ENCODE measurements at places on chromosomes 16 and 17. TPM values are rescaled to one million over a fixed set of nuclear protein-coding genes. Genes with fewer than 3 reads are reported as not detected.
A peak's percentile ranks its signal among the peaks of the same experiment; 100 is the strongest.

FAM171A2 gene
- 0.32 TPM for total RNA-seq

DNA sequence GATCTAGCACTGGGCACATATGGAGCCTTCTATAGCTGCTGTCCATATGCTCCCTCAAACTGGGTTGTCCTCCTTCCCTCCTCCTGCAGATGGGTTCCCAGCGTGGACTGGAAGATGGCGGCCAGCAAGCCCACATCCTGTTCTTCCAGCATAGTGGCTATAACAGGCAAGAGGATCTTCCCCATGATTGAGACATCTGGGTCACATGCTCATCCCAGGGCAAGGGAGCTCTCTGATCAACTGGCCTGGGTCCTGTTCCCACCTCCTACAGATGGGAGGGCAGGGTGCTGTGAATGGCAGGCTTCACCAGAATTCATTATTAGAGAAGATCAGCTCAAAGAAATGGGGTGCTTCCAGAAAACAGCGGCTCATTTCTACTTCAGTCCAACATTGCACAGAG is 210.2 kb downstream of the PARN start:
- no peaks in the 10 kb centered on the region for H3K36me3 ChIP-seq
- no peak for DNase-seq
- no peaks in the 10 kb centered on the region for H3K27me3 ChIP-seq
- no peak overlapping the region for H3K4me3 ChIP-seq
- H3K27ac ChIP-seq = no peak overlapping the region

- peak overlapping the region; percentile 64 for H3K27ac ChIP-seq
- H3K4me1 ChIP-seq = peaks cover 28% of the 10 kb centered on the region
- peak overlapping the region; percentile 85 for H3K4me3 ChIP-seq
- peak; percentile 73 for DNase-seq
- no peaks in the 10 kb centered on the region for H3K27me3 ChIP-seq
Observed at GRCh38 chr17:45218895-45219661, 2.6 kb upstream of the FMNL1 start.

C1QTNF8 gene
- total RNA-seq = not detected

GRCh38 chr16:55433535-55433934 is 45.5 kb upstream of the MMP2 start:
- H3K4me3 ChIP-seq = no peak overlapping the region
- H3K4me1 ChIP-seq = no peaks in the 10 kb centered on the region
- no peaks in the 10 kb centered on the region for H3K36me3 ChIP-seq

DNA sequence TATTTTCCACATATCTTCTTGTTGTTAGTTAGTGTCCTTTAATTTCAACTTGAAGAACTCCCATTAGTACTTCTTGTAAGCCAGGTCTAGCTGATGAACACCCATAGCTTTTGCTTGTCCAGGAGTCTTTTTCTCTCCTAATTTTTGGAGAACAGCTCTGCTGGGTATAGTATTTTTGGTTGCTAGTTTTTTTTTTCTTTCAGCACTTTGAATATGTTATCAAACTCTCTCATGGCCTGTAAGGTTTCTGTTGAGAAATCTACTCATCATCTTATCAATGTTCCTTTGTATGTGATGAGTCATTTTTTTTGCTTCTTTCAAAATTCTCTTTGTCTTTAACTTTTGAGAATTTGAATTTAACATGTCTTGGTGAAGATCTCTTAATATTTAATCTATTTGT is 31.8 kb upstream of the NKD1 start:
- peaks cover 13% of the 10 kb centered on the region for H3K27me3 ChIP-seq
- no peaks in the 10 kb centered on the region for H3K36me3 ChIP-seq
- DNase-seq = no peak
- H3K4me1 ChIP-seq = no peaks in the 10 kb centered on the region
- no peak overlapping the region for H3K27ac ChIP-seq
- no peak overlapping the region for H3K4me3 ChIP-seq

GRCh38 chr17:61302953-61303816 is 96.5 kb upstream of the TBX2 start:
- no peaks in the 10 kb centered on the region for H3K27me3 ChIP-seq
- no peaks in the 10 kb centered on the region for H3K36me3 ChIP-seq
- no peak overlapping the region for H3K27ac ChIP-seq

DNA sequence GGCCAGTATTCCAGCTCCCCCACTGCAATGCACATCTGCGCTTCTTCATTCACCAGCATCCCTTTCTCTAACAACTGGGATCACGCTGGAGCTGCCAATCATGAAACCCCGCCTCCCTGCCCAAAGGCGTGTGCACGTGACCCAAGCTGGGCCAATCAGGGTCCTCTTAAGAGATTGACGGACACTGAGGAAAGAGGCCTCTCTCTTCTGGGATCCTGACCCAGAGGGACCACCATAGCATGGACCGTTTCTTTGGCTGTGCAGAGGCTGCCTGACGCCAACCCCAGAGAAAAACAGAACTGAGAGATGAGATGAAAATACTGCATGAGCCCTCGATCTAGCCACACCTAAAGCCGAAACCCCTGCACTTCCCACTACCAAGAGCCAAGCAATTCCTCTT is 32.0 kb downstream of the COTL1 start:
- H3K27me3 ChIP-seq = no peaks in the 10 kb centered on the region
- H3K4me1 ChIP-seq = peaks cover 23% of the 10 kb centered on the region
- H3K36me3 ChIP-seq = peaks cover 70% of the 10 kb centered on the region

- no peak for DNase-seq
- no peaks in the 10 kb centered on the region for H3K27me3 ChIP-seq
- H3K4me3 ChIP-seq = no peak overlapping the region
- H3K36me3 ChIP-seq = no peaks in the 10 kb centered on the region
- no peak overlapping the region for H3K27ac ChIP-seq
Observed at GRCh38 chr16:22862046-22862445, 48.1 kb downstream of the HS3ST2 start.

- H3K4me1 ChIP-seq = no peaks in the 10 kb centered on the region
- peaks cover 43% of the 10 kb centered on the region for H3K36me3 ChIP-seq
- no peaks in the 10 kb centered on the region for H3K27me3 ChIP-seq
Observed at GRCh38 chr16:53257001-53257400, 177.3 kb upstream of the RBL2 start.

- peak overlapping the region; percentile 42 for H3K27ac ChIP-seq
- H3K4me3 ChIP-seq = no peak overlapping the region
- H3K36me3 ChIP-seq = peaks cover 57% of the 10 kb centered on the region
- H3K27me3 ChIP-seq = no peaks in the 10 kb centered on the region
Observed at GRCh38 chr17:63693411-63694113, 6.4 kb downstream of the LIMD2 start.

- H3K4me1 ChIP-seq = peaks cover 10% of the 10 kb centered on the region
- no peak for DNase-seq
- peaks cover 20% of the 10 kb centered on the region for H3K27me3 ChIP-seq
- H3K36me3 ChIP-seq = peaks cover 11% of the 10 kb centered on the region
- H3K27ac ChIP-seq = no peak overlapping the region
- H3K4me3 ChIP-seq = no peak overlapping the region
Observed at GRCh38 chr16:89090182-89090630, 3.4 kb upstream of the ACSF3 start.

GFER gene
- total RNA-seq = 40.0 TPM

DNA sequence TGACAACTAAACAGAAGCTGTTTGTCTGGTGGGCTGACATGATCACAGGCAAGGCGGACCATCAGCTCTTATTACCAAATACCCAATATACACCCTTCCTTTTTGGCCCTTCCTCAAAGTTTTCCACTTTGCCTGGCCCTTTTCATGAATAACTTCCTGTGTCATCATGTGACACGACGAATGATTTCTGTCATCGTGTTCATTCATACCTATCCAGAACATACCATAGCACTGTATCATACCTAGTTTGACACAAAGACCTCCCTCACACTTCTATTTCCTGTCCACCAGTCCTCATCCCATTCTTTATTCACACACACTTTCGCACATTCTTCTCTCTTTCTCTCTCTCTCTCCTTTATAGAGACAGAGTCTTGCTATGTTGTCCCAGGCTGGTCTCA is 131.8 kb downstream of the STX8 start:
- peaks cover 7% of the 10 kb centered on the region for H3K4me1 ChIP-seq
- DNase-seq = no peak
- H3K27ac ChIP-seq = no peak overlapping the region
- no peak overlapping the region for H3K4me3 ChIP-seq

- no peak for DNase-seq
- no peaks in the 10 kb centered on the region for H3K27me3 ChIP-seq
- no peaks in the 10 kb centered on the region for H3K4me1 ChIP-seq
- H3K27ac ChIP-seq = no peak overlapping the region
Observed at GRCh38 chr17:16820979-16821543, 131.0 kb downstream of the CCDC144A start.

GRCh38 chr17:5464717-5465507 is 3.9 kb downstream of the DHX33 start:
- peaks cover 36% of the 10 kb centered on the region for H3K4me1 ChIP-seq

GRIN2C gene
- total RNA-seq = 0.14 TPM

- peaks cover 81% of the 10 kb centered on the region for H3K36me3 ChIP-seq
- H3K27ac ChIP-seq = peak overlapping the region; percentile 97
- peak; percentile 100 for DNase-seq
- H3K4me3 ChIP-seq = peak overlapping the region; percentile 93
- peaks cover 48% of the 10 kb centered on the region for H3K4me1 ChIP-seq
Observed at GRCh38 chr17:7572588-7573323, 6.7 kb upstream of the CD68 start.

SULT1A4 gene
- 3.1 TPM for total RNA-seq

ADAM11 gene
- 0.14 TPM for total RNA-seq

- no peaks in the 10 kb centered on the region for H3K36me3 ChIP-seq
- no peak overlapping the region for H3K4me3 ChIP-seq
- no peak for DNase-seq
- no peaks in the 10 kb centered on the region for H3K27me3 ChIP-seq
Observed at GRCh38 chr17:78268951-78269905, 37.8 kb downstream of the TMEM235 start.

- H3K36me3 ChIP-seq = peaks cover 12% of the 10 kb centered on the region
- DNase-seq = no peak
- peak overlapping the region; percentile 78 for H3K4me3 ChIP-seq
- H3K27me3 ChIP-seq = no peaks in the 10 kb centered on the region
- H3K27ac ChIP-seq = peak overlapping the region; percentile 49
Observed at GRCh38 chr17:2338315-2338657, 985 bp downstream of the SGSM2 start.

- peaks cover 10% of the 10 kb centered on the region for H3K4me1 ChIP-seq
- H3K36me3 ChIP-seq = peaks cover 26% of the 10 kb centered on the region
- H3K27ac ChIP-seq = no peak overlapping the region
- H3K27me3 ChIP-seq = peaks cover 10% of the 10 kb centered on the region
Observed at GRCh38 chr16:31466381-31466841, 5.5 kb upstream of the TGFB1I1 start.

DNA sequence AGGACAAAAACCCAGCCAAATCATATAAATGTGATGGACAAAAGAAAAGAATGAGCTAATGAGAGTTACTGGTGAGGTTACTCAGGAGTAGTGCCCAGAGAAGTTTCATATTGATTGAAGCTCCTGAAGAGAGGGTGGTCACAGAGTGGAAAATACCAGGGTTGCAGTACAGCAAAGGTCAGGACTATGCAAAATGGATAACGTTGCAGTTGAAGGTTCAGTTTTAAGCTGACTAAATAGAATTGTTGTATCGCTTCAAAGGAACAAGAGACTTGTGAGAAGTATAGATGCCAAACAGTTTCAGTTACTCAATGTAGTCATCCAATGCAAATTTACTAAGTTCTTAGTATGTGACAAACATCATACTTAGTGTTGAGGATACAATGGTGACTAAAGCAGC is 47.1 kb downstream of the ABCA8 start:
- no peak for DNase-seq
- no peaks in the 10 kb centered on the region for H3K4me1 ChIP-seq
- no peak overlapping the region for H3K27ac ChIP-seq
- no peaks in the 10 kb centered on the region for H3K36me3 ChIP-seq

- no peak for DNase-seq
- peaks cover 15% of the 10 kb centered on the region for H3K4me1 ChIP-seq
- no peak overlapping the region for H3K27ac ChIP-seq
- H3K4me3 ChIP-seq = no peak overlapping the region
- no peaks in the 10 kb centered on the region for H3K36me3 ChIP-seq
Observed at GRCh38 chr17:74569020-74570003, 2.0 kb upstream of the CD300H start.

ITGAD gene
- total RNA-seq = 0.18 TPM

DNA sequence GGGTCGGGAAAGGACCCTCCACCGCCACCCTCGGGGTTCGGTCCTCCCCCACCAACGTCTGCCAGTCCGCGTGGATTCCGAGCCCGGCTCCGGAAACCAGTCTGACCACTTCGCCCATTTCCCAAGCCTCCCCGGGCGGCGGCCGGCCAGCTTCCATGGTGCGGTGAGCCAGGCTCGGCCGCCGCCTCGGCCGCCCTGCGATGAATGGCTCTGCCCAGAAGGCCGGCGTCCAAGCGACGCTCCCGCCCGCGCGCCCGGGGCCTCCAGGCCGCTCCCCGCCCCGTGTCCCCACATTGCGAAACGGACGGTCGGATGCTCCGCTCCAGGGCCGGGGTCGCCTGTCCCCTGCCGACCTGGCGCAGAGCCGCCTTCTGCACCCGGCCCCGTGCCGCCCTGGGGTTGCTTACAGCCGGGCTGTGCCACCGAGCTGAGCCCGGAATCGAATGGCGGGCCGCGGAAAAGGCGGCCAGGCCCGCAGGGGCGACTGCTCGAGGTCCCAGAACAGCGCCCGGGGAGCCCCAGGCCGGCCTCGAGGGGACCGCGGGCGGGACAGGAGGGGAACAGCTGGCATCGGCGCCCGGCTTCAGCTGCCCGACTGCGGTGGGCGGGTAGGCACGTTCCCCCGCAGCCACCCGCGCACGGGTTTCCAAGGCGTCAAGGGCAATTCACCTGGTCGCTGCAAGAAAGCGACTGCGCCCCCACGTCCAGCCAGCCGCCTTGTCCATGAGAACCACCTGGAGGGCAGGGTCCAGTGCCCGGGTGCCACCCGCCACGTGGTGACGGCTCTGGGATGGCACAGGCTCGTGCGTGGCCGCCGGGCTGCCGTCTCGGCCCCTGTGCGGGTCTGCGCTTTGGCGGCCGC is 18.3 kb upstream of the CBX8 start:
- no peak for DNase-seq
- H3K27ac ChIP-seq = no peak overlapping the region
- peaks cover 17% of the 10 kb centered on the region for H3K4me1 ChIP-seq
- peaks cover 59% of the 10 kb centered on the region for H3K27me3 ChIP-seq
- no peaks in the 10 kb centered on the region for H3K36me3 ChIP-seq

- no peak overlapping the region for H3K27ac ChIP-seq
- H3K4me3 ChIP-seq = no peak overlapping the region
- H3K27me3 ChIP-seq = no peaks in the 10 kb centered on the region
- no peak for DNase-seq
- H3K36me3 ChIP-seq = no peaks in the 10 kb centered on the region
Observed at GRCh38 chr17:72665852-72666851, 426.3 kb downstream of the SLC39A11 start.

DNA sequence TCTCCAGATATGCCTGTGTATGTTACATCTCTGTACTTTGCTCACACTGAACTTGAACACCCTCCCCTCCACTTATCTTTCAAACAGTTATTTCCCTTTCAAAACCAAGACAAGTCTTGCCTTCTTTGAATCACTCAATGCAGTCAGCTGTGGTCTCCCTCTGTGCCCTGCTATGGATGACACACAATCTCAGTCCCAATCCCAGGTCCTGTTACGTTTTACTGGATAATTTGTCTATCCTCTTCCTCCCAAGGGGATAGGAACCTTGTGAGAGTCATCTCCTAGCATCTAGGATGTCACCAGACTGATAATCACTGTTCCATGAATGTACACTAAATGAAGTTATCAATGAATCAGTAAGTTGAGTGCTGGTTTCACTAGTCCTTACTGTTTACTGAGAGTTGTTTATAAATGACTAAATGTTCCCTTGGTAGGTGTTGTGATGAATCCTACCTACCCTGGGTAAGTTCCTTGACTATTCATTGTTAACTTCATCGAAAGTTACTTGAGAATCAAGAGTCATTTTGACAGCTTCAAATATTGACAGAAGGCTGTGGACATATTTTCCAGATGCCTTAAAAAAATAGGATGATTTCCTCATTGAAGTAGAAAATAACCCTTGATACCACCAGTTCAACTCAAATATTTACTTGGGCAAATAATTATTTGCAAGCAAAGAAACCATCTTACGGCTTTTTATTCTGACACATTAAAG is 244.9 kb downstream of the PRKCA start:
- DNase-seq = no peak
- peaks cover 55% of the 10 kb centered on the region for H3K4me1 ChIP-seq
- no peaks in the 10 kb centered on the region for H3K27me3 ChIP-seq
- peaks cover 52% of the 10 kb centered on the region for H3K36me3 ChIP-seq
- H3K27ac ChIP-seq = peak overlapping the region; percentile 81
